MV-4-11 (cell line): ENCODE measurements at places on chromosomes 7 and 10.

- no peak for DNase-seq
Observed at GRCh38 chr7:76259124-76260093, 43.1 kb upstream of the HSPB1 start.

DNA sequence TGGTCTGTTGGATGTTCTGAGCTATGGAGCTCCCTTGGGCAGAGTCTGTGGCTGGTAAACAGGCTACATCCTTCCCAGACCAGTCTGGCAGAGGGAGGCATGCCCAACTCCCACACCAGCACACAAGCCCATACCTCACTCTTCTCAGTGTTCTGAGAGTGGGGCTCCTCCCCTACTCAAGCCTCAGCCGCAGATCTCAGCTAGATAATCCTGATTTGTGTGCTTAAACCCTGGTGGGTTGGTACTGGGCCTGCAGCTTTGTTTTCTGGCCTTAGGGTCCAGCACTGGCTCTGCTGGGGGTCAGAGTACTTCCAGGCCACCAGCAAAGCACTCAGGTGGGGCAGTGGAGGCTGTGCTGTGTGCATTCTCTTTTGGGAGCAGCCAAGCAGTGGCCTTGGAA lies 70.4 kb downstream of the MGAM2 start:
- no peak for DNase-seq

DNA sequence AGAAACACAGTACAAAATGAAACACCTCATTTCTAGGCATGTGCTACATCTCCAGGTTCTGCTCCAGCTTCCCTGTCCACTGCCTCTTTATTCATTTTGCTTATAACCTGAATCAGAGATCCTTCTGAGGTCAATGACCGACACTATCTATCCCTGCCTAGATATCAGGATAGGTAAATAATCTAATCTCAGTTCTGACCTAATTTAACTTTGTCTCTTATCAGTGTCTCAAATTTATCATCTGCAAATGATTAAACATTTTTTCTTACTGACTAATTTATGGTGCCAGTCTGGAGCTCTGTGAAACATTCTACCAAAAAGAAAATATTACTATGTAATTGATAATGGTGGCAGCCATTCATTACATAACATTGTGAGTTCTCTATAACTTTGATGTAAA lies 61.1 kb downstream of the SGCE start:
- DNase-seq = no peak

DNA sequence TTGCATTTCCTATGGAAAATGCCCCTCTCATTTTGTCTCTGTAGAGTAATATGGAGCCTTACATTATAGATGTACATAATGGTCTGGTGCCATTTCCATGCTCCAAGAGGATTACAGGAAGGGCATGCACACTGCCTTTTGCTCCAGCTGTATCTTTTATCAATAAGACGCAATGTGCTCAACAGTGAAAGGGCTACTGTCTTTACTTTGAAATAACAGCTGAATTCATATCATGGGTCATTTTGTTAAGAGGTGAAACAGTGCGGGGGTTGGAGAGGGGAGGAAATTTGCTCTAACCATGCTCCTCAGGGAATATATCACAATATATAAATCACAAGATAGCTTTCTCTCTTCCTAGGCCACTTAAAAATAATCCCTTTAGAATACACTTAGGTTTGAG lies 77.7 kb downstream of the ICA1 start:
- no peak for DNase-seq
